HFFc6 (cell line): ENCODE measurements at places on chromosomes 11 and 22. TPM values are rescaled to one million over a fixed set of nuclear protein-coding genes. Genes with fewer than 3 reads are reported as not detected.
A peak's percentile ranks its signal among the peaks of the same experiment; 100 is the strongest.

The NXPE4 gene
- not detected in 3 replicates for total RNA-seq

The NXPE1 gene
- not detected in 2 replicates for total RNA-seq

- no peak overlapping the region for H3K4me3 ChIP-seq
- no peak overlapping the region for H3K27ac ChIP-seq
- peaks cover 11% of the 10 kb centered on the region for H3K4me1 ChIP-seq
- no peaks in the 10 kb centered on the region for H3K27me3 ChIP-seq
- no peaks in the 10 kb centered on the region for H3K36me3 ChIP-seq
Measured at GRCh38 chr22:28521451-28521850, 158.2 kb downstream of the TTC28 start.

DNA sequence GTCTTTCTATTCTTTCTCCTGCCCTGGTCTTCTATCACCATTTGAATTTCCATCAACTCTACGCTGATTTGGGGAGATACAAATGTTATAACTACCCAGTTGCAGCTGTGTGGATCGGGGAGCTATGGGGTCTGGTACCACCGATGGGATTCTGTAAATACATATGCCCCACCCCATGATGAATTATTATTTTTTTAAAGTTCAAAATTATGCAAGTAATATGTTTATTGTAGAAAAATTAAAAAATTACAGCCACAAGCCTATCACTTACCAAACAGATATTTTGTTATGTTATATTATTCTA is 52.4 kb upstream of the CLMP start:
- H3K4me1 ChIP-seq = peaks cover 52% of the 10 kb centered on the region
- H3K27ac ChIP-seq = no peak overlapping the region
- H3K27me3 ChIP-seq = no peaks in the 10 kb centered on the region; the same call in 1 of the 2 replicates
- H3K4me3 ChIP-seq = peak overlapping the region; percentile 52; the same call in 1 of the 2 replicates
- DNase-seq = no peak
- no peaks in the 10 kb centered on the region for H3K36me3 ChIP-seq

GRCh38 chr22:19875061-19875530 is 20.4 kb upstream of the GNB1L start:
- no peak for DNase-seq
- no peak overlapping the region for H3K4me3 ChIP-seq
- no peak overlapping the region for H3K27ac ChIP-seq
- peaks cover 1% of the 10 kb centered on the region; the same call in 1 of the 2 replicates for H3K36me3 ChIP-seq

- H3K27ac ChIP-seq = no peak overlapping the region
- H3K4me3 ChIP-seq = no peak overlapping the region
- H3K36me3 ChIP-seq = peaks cover 66% of the 10 kb centered on the region
- no peak for DNase-seq
- no peaks in the 10 kb centered on the region; the same call in 1 of the 2 replicates for H3K27me3 ChIP-seq
Measured at GRCh38 chr11:3115321-3115720, 49.8 kb downstream of the OSBPL5 start.

DNA sequence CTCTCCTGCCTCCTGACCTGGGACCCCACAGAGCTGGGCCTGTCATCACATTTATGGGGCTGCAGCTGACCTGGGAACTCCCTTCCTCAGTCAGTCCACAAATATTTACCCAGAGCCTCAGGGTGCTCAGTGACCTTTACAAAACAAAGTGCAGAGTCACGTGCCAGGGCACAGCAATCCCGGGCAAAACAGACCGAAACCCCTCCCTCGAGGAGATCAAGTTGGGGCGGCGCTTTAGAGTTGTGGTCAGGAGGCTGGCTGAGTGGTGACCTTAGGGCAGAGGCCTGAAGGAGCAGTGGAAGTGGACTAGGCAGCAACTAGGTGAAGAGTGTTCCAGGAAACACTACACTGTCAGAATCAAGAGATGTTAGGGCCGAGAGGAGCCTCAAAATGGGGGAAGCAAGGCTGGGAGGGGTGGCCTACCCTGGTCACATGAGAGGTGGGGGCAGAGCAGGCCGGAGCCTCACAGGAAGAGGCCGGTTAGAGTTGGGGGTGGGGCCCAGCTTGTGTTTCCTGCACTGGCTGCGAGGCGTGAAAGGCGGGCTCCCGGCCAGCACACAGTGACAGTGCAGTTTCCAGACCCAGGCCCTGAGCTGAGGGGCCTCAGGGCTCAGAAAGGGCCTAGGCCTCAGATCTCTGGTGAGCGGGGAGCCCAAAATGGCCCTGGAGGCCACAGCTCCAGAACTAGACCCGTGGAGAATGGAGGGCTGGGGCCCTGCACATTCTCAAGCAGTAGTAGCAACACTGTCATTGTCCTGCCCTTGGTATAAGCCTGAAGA is 3.7 kb upstream of the NEAT1 start:
- H3K4me3 ChIP-seq = peak overlapping the region; percentile 70
- peaks cover 70% of the 10 kb centered on the region for H3K4me1 ChIP-seq
- peak overlapping the region; percentile 98 for H3K27ac ChIP-seq
- DNase-seq = peak; percentile 97
- peaks cover 29% of the 10 kb centered on the region for H3K27me3 ChIP-seq

- no peak for DNase-seq
- H3K4me3 ChIP-seq = peak overlapping the region; percentile 75; the same call in 1 of the 2 replicates
Measured at GRCh38 chr11:44269369-44270351, 40.3 kb downstream of the ALX4 start.
